ENCODE measurements at places on chromosomes 1 and 21.

DNA sequence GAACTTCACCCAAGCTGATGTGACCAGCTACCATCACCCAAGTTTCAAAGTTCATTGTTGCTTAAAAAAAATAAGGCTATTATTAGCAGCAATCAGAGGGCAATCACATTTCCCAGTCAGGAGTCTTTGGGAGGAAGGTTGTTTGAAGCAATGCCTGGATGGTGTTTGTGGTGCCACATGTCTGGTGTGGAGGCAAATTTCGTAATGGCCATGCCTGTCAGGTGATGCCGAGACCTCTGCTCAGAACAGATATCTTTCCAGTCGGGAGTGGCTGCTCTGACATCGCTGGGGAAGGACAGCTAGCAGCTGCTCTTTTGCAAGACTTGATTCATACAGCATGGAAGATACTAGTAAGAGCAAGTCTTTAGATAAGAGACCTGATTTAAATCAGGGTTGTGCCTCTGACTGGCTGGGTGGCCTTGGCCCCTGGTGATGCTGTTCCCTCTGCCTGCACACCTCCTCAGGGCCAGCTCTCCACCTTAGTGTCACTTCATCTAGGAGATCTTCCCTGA is 187.8 kb upstream of the JUN start:
- DNase-seq, result no peak

GRCh38 chr1:201096977-201097856 is 15.0 kb downstream of the CACNA1S start:
- DNase-seq, result no peak

- no peak for DNase-seq
Measured at GRCh38 chr1:90833466-90834110, 116.5 kb upstream of the BARHL2 start.

DNA sequence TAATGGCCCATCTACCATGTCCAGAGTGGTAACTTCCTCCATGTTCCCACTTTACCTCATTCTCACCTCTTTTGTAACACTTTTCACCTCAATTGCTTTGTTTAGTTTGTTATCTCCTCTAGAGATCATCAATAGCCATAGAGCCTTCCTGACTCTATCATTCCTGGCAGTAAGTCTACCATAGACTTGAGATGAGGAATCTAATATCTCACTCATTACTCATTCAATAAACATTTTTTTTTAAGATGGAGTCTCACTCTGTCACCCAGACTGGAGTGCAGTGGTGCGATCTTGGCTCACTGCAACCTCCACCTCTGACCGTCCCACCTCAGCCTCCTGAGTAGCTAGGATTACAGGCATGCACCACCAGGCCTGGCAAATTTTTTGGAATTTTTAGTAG is 7.1 kb downstream of the NMNAT2 start:
- no peak for DNase-seq

GRCh38 chr1:233575450-233575849 is 38.5 kb upstream of the KCNK1 start:
- no peak for DNase-seq

GRCh38 chr1:24514946-24515345 is 12.3 kb downstream of the RCAN3 start:
- DNase-seq, result no peak

GRCh38 chr1:27884006-27884954 is 11.9 kb downstream of the THEMIS2 start:
- no peak for DNase-seq

GRCh38 chr1:18977428-18977827 is 21.0 kb upstream of the IFFO2 start:
- DNase-seq, result no peak

DNA sequence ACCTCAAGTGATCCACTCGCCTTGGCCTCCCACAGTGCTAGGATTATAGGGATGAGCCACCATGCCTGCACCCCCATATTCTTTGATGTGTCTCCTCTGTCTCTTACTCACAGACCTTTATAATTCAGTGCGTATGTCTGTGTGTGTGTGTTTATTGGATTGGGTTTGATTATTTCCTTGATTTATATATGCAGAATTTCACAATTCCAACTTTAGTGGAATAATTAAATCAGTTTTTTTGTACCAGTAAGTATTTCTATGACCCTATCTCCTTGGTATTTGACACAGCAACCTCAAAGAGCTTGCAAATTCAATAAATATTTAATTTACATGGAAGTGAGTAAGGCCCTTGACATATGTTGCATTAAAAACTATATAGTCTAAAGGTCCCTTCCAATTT is 333.9 kb upstream of the ADAMTS5 start:
- DNase-seq, result no peak

DNA sequence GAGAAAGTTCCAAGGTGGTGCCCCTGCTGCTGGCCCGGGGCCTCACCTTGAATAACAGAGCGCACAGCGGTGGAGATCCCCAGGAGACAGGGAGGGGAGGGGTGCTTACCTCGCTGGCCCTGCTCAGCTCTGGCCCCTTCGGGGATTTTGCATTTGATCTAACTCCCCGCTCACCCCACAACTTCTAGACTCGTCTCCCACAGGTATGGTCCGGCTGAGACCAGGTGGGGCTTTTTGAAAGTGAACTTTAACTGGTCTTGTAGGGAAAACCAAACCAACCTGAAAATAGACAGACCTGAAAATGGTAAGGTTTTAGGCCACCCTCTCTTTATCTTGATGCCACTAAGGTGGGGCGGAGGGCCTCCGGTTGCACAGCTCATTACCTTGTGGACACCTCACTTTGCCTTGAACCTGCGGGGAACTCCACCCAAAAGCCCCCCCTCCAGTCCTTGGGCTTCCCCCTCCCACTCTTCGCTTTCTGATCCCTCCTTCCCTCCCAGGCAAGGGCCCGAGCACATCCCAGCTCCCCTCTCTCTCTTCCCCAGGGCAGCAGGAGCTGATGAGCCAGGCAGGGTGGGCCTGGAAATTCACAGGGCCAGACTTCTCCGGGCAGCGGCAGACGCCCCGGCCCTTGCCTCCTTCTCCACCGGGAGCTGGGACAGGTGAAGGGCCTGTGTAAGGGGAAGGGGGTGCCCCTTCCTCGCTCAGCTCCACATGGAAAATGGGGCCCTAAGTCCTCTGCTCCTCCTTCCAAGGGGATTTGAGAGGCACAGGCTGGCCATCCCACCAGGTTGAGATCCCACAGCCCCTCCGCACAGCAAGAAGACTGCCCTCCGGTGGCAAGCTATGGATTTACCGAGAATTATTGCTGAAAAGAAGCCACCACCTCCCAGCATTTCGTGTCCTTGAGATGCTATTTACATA is 16.1 kb downstream of the TNFRSF8 start:
- no peak for DNase-seq

- DNase-seq, result no peak
Measured at GRCh38 chr1:117930173-117930447, 571 bp downstream of the WDR3 start.

- DNase-seq, result no peak
Measured at GRCh38 chr1:26359981-26360806, 6.3 kb upstream of the CRYBG2 start.

DNA sequence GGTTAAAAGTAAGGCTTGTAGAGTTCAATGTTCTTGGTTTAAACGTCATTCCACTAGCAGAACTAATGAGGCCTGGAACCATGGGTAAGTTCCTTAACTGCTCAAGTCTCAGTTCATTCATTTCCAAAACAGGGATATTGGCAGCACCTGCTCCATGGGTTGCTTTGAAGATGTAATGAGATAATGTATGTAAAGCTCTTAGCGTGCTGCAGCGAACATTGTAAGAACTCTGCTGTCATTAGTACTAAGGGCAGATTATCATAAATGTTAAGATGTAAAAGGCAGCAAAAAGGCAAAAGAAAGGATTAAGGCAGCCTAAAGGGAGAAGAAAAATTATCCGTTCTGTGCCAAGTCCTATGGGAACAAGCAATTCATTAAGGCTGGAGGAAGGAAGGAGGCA is 129.1 kb upstream of the NGF start:
- no peak for DNase-seq

GRCh38 chr1:26970810-26971209 is 10.5 kb upstream of the KDF1 start:
- no peak for DNase-seq

- DNase-seq, result no peak
Measured at GRCh38 chr1:40425198-40425597, 25.1 kb upstream of the ZFP69B start.

DNA sequence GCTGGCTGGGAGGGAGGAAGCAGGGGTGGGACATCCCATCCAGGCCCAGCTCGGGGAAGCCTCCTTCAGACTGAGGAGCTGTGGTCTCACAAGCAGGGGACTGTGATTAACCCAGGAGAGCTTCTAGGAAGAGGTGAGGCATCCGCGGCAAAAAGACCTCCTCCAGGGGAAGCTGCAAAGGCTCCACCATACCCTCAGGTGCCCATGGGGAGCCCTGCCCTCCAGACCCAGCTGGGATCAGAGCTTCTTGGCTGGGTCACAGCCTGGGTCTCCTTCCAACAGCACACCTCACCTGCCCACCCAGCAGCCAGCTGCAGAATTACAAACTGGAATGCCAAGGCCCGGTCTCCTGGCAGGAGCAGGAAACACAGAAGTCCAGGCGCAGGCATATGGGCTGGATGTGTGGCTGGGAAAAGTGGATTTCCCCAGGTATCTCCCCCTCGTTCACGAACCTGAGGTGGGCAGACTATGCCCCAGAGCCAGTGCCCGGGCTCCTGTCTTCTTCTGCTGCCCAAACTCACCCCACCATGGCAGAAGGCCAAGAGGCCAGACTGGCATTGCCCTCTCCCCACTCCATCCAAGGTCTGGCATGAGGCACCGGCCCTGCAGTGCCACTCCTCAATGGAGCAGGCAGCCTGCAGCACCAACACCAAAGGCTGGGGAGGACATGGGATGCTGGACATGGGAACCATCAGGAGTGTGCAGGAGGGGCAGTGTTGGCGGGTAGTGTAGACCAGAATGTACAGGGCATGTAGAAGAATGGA is 15.4 kb upstream of the ARF1 start:
- DNase-seq, result no peak

- no peak for DNase-seq
Measured at GRCh38 chr1:207904391-207904790, 6.5 kb downstream of the CD34 start.

DNA sequence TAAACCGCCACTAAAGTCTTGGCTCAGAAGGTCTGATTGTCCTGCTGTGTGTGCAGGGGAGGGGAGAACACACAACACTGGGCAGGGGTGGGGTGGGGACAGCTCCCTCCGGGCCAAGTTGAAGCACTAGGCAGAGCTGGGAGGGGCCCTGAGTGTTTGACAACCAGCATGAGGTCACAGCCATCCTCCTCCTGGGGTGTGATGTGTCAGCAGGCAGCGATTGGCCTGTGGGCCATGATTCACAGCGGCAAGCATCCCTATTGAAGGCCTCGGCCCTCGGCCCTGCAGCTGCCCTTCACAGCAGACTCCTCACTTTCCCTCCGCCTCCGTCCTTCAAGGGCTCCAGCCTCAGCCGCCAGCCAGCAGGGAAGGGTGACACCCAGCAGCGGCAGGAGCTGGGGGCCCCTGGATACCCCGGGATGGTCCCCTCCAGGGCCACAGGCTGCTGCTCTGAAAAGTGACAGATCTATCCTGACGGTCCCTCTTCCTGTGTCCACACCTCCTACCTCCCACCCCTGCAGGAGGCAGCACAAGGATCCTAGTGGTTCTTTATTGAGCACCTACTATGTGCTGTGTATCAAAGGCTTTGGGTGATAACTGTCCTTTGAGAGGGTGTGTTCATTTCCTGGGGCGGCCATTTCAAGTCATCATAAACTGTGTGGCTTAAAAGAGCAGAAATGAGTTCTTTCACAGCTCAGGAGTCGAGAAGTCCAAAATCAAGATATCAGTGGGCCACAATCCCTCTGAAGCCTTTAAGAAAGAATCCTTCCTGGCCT is 66.0 kb upstream of the SLC25A33 start:
- DNase-seq, result peak; percentile 77

- no peak for DNase-seq
Measured at GRCh38 chr1:7679873-7680206, 91.3 kb upstream of the VAMP3 start.

DNA sequence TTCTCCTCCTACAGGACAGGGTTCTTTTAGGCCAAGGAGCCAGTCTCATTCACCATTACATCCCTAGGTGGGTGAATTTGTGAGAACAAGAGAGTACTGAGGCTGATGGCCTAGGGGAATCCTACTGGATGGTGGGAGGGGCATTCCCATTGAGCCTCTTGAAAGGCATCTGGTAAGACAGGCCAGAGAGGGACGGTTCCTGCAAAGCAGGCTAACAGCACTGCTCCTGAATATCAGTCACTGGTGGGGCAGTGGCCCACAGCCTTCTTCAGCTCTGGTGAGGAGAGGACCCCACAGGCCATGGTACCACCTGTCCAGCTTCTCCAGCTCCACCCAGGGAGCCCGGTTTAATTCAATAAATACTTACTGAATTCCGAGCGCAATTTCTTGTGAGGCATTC is 125.9 kb upstream of the EDN2 start:
- no peak for DNase-seq

GRCh38 chr1:248739572-248740205 is 15.9 kb downstream of the LYPD8 start:
- DNase-seq, result no peak

Measured in AG09319 (cell line).